ENCODE measurements at places on chromosomes 2 and 18.

GRCh38 chr18:63889626-63890025 is 2.1 kb downstream of the SERPINB2 start:
- no peak for DNase-seq

- DNase-seq: no peak
Observed at GRCh38 chr2:169343202-169343601, 19.1 kb downstream of the LRP2 start.

DNA sequence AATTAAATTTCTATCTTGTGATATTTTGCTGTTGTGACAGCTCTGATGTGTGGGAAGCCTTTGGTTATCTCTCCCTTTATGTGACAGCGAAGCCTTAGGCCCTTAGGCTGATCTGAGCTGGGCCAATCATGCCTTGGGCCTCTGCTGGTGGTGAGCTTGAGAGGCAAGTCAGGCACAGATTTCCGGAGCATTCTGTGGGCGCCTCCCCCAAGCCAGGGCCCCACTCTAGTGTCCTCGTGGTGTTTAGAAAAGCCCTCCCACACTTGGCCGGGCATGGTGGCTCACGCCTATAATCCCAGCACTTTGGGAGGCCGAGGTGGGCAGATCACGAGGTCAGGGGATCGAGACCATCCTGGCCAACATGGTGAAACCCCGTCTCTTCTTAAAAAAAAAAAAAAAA is 239.8 kb downstream of the SH3RF3 start:
- DNase-seq: no peak

- no peak for DNase-seq
Observed at GRCh38 chr2:188391354-188391753, 99.7 kb downstream of the GULP1 start.

- DNase-seq: no peak
Observed at GRCh38 chr2:26585966-26586365, 55.2 kb downstream of the CIB4 start.

DNA sequence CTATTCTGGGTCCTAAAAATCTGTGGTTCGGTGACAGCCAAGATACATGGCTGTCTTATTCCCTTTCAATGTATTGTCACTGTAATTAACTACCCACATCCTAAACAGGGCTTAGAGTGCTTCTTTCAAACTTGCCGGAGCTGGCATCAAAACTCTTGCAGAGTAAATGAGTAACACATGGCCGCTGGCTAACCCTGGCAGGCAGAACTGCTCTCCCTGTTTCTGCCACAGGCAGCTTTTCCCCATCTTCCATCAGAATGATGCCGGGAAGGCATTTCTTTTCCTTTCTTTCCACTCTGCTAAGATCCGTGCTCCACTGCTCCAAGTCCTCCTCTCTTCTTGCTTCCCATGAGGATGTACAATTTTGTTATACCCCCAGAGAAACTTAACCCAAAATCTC is 54.8 kb upstream of the PTPRM start:
- peak; percentile 3 for DNase-seq

- no peak for DNase-seq
Observed at GRCh38 chr2:211976076-211976475, 562.5 kb downstream of the ERBB4 start.

GRCh38 chr2:172253190-172254052 is 150.7 kb upstream of the DLX2 start:
- peak; percentile 99 for DNase-seq

DNA sequence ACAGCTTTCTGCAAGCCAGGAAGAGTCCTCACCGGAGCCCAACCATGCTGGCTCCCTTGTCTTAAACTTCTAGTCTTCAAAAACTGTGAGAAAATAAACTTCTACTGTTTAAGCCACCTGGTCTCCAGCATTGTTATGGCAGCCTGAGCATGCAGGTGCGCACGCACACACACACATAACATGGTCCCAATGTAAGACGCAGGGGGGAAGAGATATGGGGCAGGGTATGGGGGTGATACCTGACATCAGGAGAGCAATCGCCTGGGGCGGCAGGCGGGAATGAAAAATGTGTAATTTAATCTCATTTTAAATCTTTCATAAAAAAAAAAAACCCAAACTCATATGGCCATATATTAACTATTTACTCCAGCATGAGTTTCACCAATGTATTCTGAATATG is 18.0 kb downstream of the HJURP start:
- no peak for DNase-seq

DNA sequence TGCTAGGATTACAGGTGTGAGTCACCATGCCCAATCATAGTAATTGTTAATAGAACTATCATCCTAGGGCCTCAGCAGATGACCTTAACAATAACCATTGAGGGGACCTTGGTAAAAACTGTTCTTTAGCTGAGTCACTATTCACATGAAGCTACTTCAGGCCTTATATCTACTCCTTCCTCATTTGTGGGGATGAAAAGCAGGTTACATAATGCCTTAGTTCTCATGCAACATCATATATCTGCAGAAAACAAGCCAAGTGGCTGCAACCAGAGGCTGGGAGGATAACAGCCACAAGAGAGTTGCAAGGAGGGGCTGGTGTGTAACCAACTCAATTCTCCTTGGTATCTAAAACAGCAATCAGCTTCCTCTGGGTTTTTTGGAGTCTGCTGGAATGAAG is 445.4 kb downstream of the NBAS start:
- no peak for DNase-seq

GRCh38 chr2:227629435-227629834 is 12.1 kb downstream of the SCYGR4 start:
- DNase-seq: no peak

DNA sequence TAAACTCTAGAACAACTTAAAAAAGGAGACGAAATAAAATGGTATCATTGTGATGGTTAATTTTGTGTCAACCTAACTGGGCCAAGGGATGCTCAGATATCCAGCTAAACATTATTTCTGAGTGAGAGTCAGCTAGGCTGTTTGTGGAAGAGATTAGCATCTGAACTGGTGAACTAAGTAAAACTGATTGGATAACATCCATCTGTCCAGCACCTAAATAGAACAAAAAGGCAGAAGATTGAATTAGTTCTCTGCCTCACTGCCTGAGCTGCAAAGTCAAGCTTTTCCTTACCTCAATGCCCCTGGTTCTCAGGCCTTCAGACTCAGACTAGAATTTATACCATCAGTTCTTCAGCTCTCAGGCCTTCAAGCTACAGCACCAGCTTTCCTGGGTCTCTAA is 30.0 kb downstream of the PPP3R1 start:
- DNase-seq: no peak

- peak; percentile 91 for DNase-seq
Observed at GRCh38 chr2:108583903-108584520, 49.7 kb downstream of the LIMS1 start.

DNA sequence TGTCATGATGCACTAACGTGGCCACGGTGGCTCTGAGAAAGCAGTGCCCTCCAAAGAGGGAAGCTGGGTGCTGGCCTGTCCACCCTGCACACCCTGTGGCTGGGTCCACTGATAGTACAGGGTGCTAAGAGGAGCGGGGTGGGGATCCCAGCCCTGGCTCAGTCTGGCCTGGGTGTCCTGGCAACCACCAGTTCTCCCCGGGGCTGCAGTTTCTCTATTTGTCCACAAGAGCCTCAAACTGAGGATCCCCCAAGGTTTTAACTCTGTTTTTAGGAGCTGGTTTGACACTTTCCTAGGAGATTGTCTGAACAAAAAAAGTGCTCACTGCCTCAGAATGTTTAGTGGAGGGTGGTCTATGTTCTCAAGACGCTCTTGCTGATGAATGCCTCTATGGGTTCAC is 29.0 kb downstream of the EDAR start:
- no peak for DNase-seq

DNA sequence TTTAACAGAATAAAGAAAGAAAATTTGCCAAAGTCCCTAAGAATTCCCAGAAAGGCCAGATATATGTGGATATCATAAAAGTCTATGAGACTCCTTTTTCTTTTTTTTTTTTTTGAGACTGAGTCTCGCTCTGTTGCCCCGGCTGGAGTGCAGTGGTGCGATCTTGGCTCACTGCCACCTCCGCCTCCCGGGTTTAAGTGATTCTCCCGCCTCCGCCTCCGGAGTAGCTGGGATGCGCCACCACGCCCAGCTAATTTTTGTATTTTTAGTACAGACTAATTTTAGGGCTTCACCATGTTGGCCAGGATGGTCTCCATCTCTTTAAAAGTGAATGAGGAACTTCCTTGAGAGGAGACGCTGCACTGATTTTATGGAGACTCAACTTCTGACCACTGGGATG is 335.2 kb downstream of the FBXO15 start:
- no peak for DNase-seq

DNA sequence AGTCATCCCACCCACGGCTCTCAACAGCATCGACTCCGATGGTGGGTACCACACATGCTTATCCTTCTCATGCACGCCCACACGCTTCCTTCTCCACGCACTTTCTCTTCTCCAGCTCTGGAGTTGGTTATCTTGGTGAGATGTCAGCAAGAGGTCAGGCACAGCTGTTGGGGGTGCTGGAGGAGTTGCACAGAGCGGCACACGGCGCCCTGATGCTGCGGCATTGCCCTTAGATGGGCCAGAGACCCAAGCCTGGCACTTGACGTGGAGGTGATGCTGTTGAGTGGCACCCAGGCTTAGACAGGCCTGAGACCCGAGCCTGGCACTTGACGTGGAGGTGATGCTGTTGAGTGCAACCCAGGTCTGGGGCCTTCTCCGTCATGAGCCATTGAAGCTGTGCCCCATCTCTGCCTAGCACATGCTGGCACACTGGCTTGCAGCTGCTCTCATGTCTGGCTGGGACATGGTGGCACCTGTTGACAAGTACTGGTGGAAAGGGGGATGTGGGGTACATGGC is 83.2 kb downstream of the DGKD start:
- DNase-seq: no peak

DNA sequence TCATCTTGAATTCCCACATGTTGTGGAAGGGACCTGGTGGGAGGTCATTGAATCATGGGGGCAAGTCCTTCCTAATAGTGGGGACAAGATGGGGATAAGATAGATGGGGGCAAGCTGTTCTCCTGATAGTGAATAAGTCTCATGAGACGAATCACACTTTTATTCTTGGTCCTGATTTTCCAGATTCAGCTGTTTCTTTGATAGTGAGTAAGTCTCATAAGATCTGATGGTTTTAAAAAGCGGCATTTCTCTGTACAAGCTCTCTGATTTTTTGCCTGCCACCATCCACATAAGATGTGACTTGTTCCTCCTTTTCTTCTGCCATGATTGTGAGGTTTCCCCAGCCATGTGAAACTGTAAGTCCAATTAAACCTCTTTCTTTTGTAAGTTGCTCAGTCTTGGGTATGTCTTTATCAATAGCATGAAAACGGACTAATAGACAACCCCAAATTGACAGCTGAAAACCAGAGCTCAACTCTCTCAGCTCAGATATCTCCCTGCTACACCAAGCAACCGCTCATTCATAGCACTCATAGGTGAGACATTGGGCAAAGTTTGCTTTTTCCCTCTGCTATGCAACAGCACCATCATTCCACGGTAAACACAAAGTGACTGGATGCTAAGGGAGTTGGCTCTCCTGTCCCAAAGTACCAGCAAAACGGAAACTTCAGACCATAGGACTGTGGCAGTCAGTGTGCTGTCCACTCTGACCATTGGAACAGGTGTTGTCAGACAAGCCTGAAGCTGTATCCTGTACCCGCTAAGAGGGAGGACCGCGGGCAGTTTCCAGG is 44.9 kb upstream of the TBC1D8 start:
- DNase-seq: no peak

GRCh38 chr2:238145851-238146250 is 7.4 kb downstream of the KLHL30 start:
- no peak for DNase-seq

DNA sequence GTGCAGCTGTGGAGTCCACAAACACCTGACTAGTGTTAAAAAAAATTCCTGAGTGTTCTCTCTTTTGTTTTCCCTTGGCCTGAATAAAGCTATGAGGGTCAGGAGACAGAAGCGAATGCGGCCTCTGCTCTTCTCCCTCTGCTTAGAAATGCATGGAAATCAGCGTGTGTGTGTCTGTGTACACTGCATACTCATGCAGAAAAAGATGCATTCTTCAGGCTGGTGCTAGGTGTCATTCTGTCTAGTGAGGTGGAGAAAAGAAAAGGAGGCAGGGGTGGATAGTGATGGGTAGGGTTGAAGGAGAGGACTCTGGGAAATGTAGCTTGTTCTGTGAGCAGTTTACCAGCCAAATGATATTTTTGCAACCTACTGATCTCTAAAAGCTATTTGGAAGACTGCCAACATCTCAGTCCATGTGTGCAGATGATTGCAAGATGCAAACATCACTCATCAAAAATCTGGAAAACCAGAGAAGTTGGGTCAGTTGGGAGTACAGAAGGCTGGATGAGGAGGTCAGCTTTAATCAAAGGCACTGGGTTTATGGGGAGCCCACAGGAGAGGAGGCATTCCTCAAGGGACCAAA is 177.7 kb downstream of the INSIG2 start:
- no peak for DNase-seq

- DNase-seq: peak; percentile 28
Observed at GRCh38 chr2:110679337-110679707, 1.5 kb upstream of the BUB1 start.

- DNase-seq: peak; percentile 43
Observed at GRCh38 chr2:189076572-189076971, 102.4 kb downstream of the COL3A1 start.

GRCh38 chr18:7079231-7079630 is 38.4 kb downstream of the LAMA1 start:
- no peak for DNase-seq

- no peak for DNase-seq
Observed at GRCh38 chr2:46087492-46087891, 209.7 kb upstream of the EPAS1 start.

DNA sequence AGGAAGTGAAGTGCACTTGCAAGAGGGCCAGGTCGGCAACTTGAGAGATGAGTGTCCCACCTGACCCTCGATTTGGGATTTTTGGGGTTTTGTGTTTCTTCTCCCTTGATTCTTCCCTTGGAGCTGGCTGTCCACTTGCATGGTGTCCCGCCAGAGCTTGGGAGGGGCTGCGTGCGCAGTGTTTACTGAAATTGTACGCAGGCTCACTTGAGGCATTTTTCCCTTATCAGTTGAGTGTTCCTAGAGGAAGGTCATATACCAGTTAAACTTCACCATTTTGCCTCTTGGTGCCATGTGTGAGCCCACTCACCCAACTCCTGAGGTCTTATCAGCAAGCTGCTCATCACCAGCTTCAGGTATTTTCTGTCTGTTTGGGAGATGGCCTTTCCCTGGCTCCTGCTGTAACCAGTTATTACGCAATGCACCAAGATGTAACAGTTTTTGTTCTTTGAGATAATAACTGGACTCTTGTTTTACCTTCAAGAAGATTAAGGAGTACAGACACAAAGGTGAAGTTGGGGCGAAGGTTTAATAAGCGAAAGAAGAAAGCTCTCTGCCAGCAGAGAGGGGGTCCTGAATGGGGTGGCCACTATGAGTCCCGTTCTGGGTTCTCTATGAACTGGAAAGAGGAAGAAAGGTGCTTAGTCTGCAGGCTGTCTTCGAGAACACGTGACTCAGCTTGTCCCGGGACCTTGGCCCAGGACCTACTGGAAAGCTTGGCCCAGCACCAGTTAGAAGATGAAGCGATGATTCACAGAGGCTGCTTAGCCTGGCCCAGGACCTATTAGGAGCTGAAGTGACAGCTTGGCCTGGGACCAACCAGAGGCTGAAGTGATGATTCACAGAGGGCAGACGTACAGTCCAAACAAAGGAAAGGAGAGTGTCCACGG is 21.5 kb upstream of the TXNL4A start:
- peak; percentile 98 for DNase-seq

All from cardiac fibroblast (primary cell).